Activated T-helper 1 cell treated with anti-CD3 and anti-CD28 coated beads, Interleukin-2, amount 50 U/mL, for 16 hours (primary cell): ENCODE measurements at places on chromosomes 12 and 14.

DNA sequence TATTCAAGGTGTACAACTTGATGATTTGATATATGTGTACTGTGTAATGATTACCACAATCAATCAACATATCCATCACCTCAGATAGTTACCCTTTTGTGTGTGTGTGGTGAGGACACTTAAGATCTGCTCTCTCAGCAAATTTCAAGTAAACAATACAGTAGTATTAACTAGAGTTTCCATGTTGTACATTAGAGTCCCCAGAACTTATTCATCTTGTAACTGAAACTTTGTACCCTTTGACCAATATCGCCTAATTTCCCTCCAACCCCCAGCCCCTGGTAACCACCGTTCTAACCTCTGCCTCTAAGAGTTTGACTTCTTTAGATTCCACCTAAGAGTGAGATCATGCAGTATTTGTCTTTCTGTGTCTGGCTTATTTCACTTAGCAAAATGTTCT, 12.1 kb downstream of the ADCK1 start:
- no peak for DNase-seq

DNA sequence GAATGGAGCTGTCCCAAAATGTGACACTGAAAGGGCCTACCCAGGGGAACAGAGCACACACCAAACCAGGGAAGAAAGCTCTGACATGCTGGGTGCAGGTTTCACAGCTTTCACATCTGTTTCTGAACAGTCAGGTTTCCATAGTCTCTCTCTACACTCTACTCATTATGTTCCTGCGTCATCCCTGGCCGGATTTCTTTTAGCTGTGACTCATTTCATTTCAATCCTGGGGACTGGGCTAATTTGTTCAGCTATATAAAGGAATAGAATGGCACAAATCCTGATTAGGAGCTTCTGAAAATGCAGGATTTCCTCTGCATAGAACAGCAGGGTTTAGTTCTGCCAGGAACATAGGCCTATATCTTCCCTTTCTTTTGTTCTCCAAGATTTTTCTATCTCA, 649.8 kb downstream of the RPS29 start:
- DNase-seq: no peak

DNA sequence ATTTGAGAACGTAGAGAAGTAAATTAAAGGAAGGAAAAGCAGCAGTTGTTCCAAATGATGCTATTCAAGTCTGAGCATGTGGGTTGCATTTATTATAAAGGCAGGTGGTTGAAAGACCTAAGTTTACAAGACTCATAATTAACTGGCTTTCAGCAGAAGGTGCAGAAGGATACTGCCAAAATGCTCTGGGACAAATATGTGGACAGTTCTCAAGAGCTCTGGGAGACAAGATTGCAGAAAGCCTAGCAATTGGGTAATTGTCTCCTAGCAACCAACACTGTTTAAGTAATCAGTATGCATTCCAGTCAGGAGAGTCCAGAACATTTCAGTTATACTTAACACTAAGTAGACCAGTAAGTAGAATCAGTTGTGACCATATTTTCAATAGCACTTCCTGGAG, 131.5 kb downstream of the GPR135 start:
- DNase-seq: no peak

DNA sequence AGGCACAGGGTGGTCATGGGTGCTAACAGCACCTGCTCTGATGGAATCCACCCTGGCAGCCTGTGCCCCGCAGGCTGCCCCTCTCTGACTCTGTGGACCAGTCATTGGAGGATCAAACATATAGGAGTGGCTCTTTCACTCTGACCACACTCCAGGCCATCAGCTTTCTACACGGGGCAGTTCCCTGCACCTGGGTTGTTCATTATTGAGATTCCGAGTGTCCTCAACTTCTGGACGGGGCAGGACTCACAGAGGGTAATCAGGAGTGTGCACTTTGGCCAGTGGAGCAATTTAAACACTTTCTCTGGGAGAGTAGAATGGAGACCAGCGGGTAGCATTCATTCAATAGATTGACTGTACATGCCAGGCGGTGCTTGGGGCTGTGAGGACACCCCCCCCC, 94.8 kb downstream of the NINJ2 start:
- no peak for DNase-seq

- no peak for DNase-seq
Measured at GRCh38 chr12:18703911-18704310, 33.9 kb downstream of the PLCZ1 start.

DNA sequence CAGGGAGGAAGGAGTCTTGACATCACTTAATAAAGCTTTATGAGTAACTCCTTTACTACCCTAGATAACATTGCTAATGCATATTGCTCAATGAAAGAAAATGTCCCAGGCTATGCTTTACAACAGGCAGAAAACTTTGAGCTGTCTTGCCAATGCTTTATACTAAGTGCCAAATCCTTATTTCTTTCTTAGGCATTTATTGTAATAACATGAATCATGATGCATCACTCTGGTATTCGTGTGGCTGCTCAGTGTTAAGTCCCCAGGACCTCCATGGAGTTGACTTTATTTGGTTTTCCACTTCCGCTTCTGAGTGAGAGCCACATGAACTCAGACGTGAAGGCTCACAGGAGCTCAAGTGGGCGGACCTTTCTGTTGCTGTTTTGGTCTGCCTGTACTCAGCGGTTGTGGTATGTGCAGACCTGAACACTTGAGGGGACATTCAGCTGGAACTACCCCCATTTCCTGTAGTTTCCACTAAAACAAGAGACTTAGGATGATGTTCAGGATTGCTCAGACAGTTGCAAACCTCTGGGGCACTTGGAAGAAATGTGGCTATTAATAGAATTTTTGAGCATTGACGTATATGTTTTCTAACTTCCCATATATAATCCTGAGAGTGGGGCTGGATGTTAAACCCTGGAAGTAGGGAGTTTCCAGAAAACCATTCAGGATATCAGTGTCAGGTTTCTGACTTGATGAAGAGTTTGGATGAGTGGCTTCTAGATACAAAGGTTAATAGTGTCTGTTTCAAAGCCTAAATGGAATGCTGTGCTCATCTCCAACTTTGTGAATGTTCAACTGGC, 258.6 kb downstream of the MSRB3 start:
- DNase-seq: no peak
